Stimulated activated CD8-positive, alpha-beta memory T cell treated with anti-CD3 and anti-CD28 coated beads, Interleukin-4, amount 100 ng/mL, for 48 hours (primary cell): ENCODE measurements at places on chromosomes 3 and 15.
A peak's percentile ranks its signal among the peaks of the same experiment; 100 is the strongest.

- no peak for DNase-seq
Measured at GRCh38 chr3:135125171-135125801, 330.2 kb downstream of the EPHB1 start.

DNA sequence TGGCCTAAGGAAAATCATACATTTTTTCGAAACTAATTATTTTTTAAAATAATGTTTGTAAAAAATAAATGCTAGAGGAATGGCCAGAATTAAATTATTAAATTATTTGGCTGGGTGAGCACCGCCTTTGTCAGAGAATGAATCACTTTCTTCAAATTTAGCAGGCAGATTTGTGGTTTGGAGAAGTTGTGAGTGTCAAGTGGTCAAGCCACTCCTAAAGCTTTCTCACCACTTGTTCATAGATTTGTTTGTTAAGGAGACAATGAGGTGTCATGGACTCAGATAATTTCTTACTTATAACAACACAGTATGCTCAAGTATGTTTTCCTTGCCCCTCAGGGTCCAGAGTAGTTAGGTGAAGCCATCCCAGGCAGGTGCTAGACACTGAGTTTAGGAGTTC is 196.2 kb downstream of the TUSC7 start:
- DNase-seq = no peak

DNA sequence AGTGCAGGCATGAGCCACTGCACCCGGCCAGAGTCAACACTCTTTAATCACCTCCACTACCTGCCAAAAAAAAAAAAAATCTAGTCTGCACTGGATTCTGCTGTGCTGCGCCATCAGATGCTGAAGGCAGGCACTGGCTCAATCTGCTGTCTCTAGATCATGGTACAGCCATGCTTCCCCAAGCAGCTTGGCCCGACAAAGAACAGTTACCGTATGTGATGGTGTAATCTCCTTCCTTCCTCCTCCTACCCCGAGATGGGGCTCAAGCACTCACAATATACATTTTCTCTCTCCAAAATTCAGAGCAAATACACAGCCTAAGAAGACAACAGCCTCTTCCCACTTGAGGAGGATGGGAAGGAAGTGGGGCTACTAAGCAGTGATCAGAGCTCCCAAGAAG is 45.1 kb downstream of the DAPK2 start:
- no peak for DNase-seq

GRCh38 chr3:115595611-115596275 is 27.6 kb upstream of the GAP43 start:
- DNase-seq = no peak

GRCh38 chr15:57134851-57135250 is 216.4 kb downstream of the TCF12 start:
- no peak for DNase-seq

- no peak for DNase-seq
Measured at GRCh38 chr3:86986671-86987420, 4.1 kb downstream of the VGLL3 start.

DNA sequence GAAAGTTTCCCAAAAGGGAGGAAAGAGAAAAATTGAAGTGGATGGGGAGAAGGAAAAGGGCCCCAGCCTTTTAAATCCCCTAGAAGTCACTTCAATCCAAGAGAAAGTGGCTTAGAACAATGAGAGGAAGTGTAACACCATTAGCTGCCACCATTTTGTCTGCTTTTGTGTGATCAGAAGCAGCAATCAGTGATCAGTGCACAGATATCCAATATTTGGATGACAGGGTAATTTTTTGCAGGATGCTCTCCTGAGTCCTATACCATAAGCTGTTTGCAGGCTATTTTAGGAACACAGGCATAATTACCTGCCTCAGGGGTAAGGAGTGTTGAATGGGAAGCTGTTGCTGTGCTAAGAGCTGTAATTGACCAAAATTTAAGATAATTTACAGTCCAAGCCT is 31.4 kb downstream of the SLC35A5 start:
- no peak for DNase-seq

DNA sequence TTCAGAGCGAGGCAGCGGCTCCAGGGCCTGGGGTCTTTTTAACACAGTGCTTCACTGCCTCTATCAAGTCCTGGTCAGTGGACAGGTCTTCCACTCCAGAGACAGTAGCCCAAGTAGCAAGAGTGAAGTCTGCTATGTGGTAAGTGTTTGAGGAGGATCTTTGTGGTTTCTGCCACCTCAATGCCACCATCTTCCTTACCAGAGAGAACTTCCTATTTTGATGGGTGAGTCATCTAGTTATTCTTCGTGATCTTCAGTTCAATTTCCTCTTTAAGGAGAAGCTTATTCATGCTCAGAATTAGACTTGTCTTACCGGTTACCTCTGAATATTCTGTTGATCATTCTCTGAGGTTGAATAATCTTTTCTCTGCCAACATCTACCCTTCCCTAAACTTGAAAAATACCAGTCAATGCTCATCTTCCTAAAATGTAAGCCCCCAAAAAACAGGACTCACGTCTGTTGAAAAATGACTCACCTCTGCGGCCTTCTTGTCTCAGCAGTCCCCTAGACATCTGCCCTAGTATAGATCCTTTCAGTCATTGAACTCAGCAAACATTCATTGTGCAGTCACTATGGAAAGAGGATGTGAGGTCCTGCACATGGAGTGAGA is 32.2 kb upstream of the BCL6 start:
- peak; percentile 54 for DNase-seq

DNA sequence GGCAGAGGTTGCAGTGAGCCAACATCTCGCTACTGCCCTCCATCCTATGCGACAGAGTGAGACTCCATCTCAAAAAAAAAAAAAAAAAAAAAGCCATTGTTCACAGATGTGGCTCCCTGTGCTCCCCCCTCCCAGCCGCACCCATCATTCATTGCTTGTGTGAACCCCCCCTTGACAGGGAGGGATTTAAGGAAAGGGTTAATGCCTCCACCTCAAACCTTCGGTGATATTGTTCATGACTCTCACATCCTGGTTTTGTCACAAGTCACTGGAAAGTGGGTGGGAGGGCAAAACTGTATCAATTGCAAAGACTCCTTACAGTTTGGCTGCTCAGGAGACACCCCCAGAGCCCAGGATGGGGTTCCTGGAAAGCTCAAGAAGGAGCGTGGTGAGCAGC is 7.7 kb downstream of the SLC6A6 start:
- DNase-seq = no peak

- DNase-seq = no peak
Measured at GRCh38 chr3:189567766-189568420, 63.3 kb upstream of the TP63 start.

DNA sequence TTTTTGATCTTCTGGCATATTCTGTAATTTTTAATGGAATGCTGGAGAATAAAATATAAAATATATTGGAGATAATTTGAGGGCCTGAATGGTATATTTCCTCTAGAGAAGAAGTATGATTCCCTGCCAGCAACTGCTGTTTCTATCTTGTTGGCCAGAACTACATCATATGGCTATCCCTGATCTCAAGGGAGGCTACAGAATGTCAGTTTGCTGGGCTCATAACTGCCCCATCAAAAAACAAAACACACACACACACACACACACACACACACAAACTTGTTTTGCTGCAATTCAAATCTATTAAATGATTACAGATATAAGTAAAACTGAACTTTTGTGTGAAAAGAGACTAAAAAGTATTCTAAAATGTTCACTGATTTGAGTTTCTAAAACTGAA is 51.0 kb downstream of the RASA2 start:
- DNase-seq = no peak
